Stimulated activated CD8-positive, alpha-beta memory T cell treated with anti-CD3 and anti-CD28 coated beads, Interleukin-15, amount 100 ng/mL, for 4 hours (primary cell): ENCODE measurements at places on chromosomes 16 and 17.

DNA sequence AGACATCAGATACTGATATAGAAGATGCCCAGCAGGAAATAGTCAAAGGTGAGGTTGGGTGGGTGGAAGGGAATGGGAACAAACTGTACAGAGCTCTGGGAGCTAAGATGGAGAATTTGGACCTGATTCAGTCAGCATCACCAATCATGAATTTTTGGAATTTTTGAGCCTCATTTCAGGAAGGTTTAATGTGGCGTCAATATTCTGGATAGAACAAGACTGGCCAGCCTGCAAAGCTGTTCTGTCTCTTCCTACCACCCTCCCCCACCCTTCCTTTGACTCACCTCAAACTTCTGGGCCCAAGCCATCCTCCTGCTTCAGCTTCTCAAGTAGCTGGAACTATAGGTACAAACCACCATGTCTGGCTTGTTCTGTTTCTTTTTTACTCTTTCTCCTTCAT is 32.6 kb downstream of the CTCF start:
- DNase-seq = no peak

DNA sequence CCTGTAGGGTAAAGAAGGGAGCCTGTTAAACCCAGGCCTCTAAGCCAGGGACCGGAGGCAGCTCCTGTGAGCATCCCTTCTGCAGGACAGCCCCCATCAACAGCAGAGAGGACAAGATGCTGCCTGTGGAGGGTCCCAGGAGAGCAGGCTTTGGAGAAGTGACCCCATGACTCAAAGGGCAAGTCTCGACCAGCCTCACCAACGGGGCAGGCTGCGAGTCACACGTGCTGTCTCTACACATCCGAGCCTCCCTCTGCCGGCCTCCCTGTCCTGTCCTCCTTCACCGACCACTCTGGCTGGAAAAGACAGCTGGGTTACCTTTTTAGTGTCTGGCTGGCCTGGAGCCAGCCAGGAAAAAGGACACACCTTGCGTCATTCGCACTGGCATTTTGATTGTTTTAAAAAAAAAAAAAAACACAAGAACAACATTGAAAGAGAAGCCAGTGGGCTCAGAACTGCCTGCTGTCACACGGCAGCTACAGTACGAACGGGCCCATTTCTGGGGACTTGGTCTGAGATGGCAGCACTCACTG is 74.5 kb upstream of the RCVRN start:
- DNase-seq = no peak

DNA sequence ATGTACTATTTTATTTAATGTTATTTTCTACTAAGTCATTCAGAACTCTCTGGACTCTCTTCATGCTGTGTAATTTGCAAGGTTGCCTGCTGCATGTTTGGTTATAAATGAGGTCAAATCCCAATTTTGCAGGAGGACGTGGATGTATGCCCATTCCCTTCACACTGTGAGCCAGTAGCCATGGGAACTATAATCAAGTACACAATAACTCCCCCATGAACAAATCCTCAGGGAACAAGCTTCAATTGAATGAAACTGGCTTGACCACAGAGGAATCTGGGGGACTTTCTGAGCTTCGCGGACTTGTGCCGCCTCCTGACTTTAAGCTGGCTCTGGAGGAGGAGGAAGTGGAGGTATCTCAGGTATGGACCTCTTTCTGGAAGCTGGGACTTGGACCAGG is 14.6 kb upstream of the KCTD13 start:
- DNase-seq = no peak

GRCh38 chr17:33038740-33039139 is 47.1 kb downstream of the SPACA3 start:
- no peak for DNase-seq

DNA sequence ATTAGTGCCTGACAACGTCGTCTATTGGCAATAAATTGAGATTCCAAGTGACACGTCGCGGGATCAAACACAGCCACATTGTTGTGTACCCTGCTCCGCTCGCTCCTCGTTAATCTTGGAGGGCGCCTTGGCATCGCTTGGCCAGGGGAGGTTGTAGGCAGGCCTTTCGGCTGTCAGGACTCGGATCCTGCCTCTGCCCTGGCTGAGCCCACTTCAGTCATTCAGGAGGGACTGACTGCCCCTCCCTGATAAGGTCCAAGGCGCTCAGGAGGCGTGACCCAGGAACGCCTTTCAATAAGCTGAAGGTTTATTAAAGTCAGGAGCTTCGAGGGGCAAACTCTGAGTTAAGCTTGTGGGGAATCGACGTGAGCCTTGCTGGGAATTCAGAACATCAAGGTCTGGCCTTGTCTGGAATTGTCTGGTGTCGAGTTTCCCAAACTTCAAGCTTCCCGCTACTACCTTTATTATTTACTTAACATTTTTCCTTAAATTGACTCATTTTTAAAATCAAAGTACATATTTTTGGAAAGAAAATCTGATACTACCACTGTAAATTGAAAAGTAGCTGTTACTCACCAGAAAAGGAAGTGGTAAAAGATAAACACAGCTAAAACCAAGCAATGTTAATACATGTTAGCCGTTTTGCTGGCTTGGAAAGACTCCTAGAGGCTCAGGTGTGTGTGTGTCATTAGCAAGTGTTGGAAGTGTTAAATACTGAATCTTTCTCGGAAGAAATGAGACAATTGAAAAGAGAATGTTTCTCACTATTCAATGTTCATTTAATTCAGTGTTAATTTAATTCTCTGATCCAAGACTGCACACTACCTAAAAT is 5.3 kb upstream of the IRX3 start:
- no peak for DNase-seq

- DNase-seq = no peak
These were observed at the start of gene SLC5A11 for GRCh38 chr16:24845726-24846547. TSS of gene SLC5A11 (plus strand) at chr16:24845963. CDS start at chr16:24858644, 12,681 bp downstream.

GRCh38 chr16:85025781-85026653 is 1.6 kb upstream of the KIAA0513 start:
- DNase-seq = no peak

DNA sequence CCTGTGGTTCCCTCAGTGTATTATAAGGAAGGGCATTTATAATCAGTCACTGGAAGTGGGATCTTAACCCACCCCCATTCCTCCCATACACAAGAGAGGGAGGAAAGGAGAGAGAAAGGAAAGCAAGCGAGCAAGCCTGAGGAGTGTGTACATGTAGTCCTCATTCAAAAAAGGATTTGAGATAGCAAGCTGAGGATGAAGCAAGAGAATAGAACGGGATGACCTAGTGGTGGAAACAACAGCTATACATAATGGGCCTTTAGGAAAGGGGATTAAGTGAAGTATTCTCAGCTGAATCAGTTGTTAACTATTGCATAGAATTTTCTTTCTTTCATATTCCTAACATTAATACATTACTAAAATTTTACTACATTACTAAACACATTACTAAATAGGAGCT is 281.4 kb downstream of the ZFHX3 start:
- DNase-seq = no peak

DNA sequence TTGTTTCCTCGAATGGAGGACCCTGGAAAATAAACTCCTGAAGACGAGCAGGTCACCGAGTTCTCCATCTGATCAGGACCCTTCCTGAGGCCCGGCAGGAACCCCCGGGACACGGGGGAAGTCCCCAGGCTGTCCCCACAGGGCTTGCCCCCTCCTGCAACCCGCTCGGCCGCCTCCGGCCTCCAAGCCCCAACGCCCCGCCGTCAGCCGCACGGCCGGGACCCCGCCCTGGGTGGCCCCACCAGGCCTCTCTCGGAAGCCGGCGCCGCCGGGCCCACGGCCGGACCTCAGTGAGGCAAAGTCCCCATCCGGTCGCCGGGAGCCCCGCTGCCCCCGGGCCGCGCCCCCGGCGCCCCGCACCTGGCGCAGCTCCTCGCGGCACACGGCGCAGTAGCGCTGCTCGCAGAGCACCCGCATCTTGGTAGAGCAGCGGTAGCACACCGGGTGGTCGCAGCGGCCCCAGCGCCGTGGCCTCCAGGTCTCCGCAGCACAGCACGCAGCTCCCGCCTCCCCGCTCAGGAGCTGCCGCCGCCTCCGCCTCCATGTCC is 383 bp downstream of the ZNF598 start:
- DNase-seq = no peak

GRCh38 chr16:87336434-87337240 is 19.4 kb upstream of the C16orf95 start:
- no peak for DNase-seq

DNA sequence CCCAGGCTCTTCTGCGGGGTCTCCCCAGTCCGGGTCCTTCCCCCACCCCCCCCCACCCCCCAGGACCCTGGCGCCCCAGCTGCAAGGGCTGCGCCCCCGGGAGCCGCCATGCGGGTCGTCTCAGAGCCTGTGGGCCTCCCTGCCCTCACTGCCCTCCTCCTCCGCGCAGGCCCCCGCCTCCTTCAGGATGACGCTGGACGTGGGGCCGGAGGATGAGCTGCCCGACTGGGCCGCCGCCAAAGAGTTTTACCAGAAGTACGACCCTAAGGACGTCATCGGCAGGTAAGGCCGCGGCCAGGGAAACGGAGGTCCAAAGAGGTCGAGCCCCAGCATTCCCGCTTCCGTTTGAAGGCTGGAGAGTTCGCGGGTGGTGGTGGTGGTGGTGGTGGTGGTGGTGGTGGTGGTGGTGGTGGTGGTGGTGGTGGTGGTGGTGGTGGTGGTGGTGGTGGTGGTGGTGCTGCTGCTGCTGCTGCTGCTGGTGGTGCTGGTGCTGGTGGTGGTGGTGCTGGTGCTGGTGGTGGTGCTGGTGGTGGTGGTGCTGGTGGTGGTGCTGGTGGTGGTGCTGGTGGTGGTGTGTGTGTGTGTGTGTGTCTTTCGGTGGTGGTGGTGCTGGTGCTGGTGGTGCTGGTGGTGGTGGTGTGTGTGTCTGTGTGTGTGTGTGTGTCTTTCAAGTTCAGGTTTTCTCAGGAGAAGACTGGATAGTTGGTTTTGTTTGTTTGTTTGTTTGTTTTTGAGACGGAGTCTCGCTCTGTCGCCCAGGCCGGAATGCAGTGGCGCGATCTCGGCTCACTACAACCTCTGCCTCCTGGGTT is 615 bp downstream of the PHKG2 start:
- DNase-seq = peak; percentile 10

DNA sequence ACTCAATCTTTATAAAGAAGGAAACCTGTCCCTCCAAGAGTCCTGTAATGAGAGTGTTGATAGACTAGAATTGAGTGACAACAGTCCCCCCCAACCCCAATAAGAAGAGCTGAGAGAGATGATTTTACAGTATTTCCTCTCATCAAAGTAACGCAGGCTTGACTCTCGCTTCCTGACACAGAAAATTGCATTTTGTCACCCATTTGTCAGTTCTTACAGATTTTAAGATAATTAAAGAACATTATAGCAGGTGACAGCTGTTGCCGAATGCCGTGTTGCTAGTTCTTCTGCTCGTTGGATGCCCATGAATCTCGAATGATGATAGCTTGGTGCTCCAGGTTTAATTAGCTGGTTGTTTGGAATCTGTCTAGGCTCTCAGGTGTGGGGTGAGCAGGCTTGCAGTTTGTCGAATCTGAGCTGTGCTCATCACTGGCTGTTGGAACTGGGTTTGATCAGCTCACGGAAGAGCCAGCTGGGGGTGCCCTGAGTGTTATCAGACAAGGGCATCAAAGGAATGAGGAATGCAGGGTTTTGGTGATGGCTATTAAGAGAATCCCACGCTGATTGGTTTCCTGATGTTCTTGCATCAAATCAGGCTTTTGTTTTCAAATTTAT is 84.8 kb upstream of the CPHXL start:
- DNase-seq = no peak

DNA sequence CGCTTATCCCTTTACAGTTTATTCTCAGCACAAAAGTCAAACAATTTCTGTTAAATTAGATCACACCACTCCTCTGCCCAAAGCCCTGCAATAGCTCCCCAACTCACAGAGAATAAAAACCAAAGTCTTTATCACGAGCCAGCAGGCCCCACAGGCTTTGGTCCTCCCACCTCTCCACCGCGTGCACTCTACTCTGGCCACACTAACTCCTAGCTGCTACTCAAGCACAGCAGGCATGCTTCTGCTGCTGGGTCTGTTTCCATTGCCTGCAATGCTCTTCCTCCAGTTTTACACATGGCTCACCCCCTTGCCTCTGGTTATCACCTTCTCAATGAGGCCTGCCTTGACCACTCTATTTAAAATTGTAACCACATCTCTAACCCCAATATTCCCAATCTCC is 27.6 kb downstream of the HELZ start:
- DNase-seq = no peak

DNA sequence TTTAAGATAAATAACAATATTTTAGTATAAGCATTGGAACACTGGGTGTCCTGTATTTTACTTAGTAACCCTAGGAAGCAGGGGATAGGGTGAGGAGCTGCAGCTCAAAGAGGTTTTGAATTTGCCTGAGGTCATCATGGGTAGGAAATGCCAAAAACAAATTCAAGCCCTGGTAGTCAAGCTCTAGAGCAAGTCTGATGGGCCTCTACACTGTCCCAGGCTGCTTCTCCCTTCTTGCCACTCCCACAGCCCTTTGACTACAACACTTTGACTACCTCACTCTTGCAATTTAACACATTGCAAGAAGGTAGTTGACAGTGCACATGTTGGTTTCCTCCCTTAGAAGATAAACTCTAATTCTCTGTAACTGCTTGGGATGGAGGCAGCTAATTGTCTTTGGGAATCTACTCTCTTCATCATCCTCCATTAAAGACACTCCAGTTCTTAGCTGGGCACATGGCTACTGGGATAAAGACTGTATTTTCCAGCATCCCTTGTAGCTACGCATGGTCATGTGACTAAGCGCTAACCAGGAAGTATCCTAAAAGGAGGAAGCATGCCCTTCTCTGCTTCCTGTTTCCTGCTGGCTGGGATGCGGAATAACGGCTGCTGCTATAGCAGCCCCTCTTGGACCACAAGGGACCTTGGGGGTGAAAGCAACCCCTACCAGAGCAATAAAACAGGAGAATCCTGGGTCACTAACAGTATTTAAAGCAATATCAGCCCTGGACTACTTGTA is 30.7 kb upstream of the SSTR2 start:
- DNase-seq = no peak

- no peak for DNase-seq
These were observed 23.3 kb downstream of the SLC38A7 start for GRCh38 chr16:58661199-58661830.
